ENCODE measurements at places on chromosomes 12 and 14. TPM values are rescaled to one million over a fixed set of nuclear protein-coding genes. Genes with fewer than 3 reads are reported as not detected.

- DNase-seq: no peak
Measured at GRCh38 chr12:112370199-112370598, 12.0 kb downstream of the HECTD4 start.

GRCh38 chr12:26109343-26109881 is 15.4 kb downstream of the BHLHE41 start:
- DNase-seq: no peak

DNA sequence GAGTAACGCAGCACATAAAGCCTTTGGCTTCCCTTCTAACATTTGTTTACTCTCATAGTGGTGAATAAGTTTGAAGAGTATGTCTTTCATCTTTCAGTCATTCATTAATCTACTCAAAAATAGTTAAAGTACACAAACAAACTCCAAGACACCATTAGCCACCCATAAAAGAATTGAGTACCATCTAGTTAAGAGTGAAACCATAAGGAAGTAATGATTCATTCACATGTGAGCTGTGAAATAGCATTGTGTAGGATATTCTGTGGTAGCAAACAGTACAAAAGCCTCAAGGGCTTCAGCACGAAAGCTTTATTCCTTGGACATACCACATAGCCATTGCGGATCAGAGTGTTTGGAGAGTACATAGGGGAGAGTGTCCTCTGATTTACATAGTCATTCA is 13.9 kb downstream of the SYT1 start:
- DNase-seq: no peak

DNA sequence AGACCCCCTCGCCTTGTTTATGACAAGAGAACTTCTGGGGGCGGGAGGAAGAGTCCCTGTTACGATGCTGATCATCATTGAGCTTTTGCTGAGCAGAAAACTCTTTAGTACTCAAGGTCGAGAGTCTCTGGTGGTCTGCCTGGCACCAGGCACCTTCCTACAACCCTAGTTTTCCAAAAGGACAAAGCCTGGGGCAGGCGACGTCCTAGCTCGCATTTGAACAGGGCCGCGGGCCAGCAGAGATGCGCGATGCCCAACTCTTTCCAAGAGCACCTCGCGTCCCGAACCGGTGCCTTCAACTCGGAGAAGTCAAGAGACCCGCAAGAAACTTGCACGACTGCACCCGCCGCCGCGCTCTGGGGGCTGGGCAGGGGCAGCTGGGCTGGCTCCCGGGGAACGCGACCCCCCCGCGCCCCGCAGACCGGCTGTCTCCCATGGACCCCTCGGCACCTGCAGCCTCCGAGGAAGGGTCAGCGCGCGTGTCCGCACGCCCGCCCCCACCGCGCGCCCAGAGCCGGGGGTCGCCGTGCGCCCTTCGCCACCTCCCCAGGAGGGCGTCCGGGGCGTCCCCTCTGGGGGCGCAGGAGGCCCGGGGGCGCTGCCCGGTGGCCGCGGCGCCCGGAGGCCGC is 377 bp upstream of the BCL7A start:
- DNase-seq: no peak

DNA sequence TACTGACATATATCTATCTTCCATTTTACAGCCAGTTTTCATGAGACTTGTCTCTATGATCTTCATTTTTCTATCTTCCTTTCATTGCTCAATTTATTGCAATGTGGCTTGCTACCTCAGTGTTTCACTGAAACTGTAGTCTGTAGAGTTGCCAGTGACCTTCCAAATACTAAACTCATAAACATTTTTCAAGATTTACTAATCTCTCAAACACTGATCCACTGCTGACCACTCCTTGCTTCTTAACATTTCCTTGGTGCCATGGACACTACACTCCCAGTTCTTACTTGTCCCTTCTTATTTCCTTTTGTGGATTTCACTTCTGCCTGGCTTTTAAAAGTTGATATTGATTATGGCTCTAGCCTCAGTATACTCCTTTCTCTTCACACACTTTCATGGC is 95.4 kb upstream of the SLCO1C1 start:
- no peak for DNase-seq

GRCh38 chr12:111976291-111976690 is 36.7 kb downstream of the TMEM116 start:
- DNase-seq: no peak

GRCh38 chr12:12273291-12273957 is 6.6 kb upstream of the LRP6 start:
- no peak for DNase-seq

DNA sequence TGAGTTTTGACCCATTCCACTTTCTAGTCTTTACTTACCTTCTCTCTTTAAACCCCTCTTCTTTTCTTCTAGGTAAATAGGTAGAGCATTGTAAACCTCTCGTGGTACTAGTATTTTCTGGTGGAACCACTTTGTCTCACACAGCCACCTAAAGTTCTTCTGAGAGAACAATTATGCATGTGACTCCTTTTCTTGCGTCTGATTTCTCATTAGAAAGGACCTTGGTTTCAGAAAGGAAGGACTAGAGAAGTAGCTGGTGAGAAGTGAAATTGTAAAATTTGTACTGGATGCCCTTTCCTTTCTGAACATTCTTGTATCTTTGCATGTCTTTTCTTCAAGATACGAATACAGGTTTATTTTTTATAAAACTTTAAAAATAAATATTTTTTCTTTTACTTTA is 99.0 kb downstream of the NUBPL start:
- no peak for DNase-seq

- no peak for DNase-seq
Measured at GRCh38 chr14:76894308-76894707, 68.1 kb downstream of the LRRC74A start.

- DNase-seq: no peak
Measured at GRCh38 chr14:96274543-96274942, 18.5 kb downstream of the BDKRB1 start.

DNA sequence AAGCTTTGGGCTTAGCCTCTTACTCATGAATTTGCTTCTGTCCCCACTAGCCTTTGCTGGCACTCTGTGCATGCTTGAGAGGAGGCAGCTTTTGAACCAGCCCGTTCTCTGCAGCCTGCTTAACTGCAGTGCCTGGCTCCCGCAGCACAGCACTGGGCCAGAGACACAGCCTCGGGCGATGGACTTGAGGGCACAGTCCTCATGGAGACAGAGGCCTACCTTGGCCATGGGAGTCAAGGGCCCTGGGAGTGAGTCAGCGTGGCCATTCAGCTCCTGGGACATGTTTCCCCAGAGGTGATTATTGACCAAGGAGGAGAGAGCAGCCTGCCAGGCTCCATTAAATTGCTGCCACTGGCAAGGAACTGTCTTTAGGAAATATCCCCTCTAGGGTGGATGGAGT is 93.5 kb downstream of the SMOC1 start:
- DNase-seq: no peak

DNA sequence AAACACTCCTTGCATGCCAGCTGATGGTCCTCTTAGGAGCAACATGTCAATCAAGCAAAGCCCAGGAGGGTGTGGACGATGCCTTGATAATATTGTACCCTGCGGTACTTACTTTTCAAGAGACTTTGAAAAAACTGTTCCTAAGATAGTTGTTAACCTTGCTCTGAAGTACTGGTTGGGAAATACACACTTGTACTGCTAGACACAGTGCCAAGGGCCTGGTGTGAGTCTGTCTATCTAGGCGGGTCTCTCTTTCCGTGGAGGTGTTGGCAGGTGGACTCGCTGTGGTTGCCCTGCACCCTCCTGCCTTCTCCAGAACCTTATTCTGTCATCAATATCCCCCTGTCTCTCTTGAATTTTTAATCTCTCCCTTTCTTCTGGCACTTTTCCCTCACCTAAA is 189.4 kb downstream of the NRXN3 start:
- DNase-seq: no peak

- peak; percentile 93 for DNase-seq
Measured at GRCh38 chr12:6937481-6938352, 5.9 kb upstream of the RNU7-1 start.

DNA sequence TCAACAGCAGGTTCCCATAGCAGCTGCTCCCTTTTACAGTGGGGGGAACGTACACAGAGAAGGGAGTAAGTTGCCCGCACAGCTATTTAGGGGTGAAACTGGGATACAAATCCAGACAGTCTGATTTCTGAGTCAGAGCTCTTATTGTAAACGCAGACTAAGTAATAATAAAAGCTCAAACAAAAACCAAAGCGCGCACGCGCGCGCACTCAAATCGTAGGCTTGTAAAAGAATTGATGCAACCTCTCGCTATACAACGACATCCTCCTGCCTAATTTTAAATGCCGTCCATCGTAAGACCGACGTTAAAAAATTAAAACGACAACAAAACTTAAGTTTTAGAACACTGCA is 747 bp upstream of the DACT1 start:
- DNase-seq: peak; percentile 46

DNA sequence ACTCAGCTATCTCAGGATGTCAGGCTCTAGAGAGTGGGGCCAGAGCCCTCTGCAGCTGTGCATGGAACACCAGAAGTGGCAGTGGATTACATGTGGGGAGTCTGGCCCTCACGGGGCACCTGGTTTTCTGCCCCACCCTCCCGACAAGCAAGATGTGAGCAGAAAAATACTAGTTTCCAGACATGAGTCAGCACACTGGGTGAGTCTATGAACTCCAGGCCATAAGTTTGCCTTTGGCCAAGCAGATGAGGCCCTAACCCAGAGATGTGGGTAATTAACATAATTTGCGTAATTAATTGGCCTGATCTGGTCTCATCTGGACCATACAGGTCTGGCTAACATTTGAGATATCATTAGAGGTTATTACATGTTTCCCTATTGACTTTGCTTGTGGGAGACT is 37.7 kb upstream of the SLC24A4 start:
- DNase-seq: no peak

GRCh38 chr14:23929822-23930294 is 23.7 kb upstream of the DHRS4 start:
- peak; percentile 70 for DNase-seq

DNA sequence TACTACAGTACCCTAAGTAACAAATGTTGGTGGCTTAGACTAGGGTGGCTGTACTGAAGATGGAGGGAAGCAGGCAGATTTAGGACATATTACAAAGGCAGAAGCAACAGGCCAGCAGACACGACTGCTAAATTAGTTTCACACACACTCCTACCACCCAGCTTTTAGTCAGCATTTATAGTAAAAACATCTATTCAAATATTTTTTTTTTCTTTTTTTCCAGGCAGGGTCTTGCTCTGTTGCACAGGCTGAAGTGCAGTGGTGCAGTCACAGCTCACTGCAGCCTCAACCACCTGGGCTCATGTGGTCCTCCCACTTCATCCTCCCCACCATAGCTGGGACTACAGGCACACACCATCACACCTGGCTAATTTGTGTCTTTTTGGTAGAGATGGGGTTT is 72.9 kb downstream of the CDK17 start:
- no peak for DNase-seq

GRCh38 chr12:116708826-116709756 is 28.8 kb downstream of the SPRING1 start:
- peak; percentile 61 for DNase-seq

GRCh38 chr14:93081876-93082570 is 33.7 kb downstream of the ITPK1 start:
- DNase-seq: no peak

Gene PGF
- 0.37 TPM for total RNA-seq

Gene CRACR2A
- 39.4 TPM for total RNA-seq

Gene SSPN
- total RNA-seq: 0.34 TPM

Gene PIWIL1
- total RNA-seq: not detected

Gene RPS26
- total RNA-seq: 46.4 TPM

Measured in naive thymus-derived CD4-positive, alpha-beta T cell (primary cell).